ENCODE measurements at places on chromosomes 5 and 9. TPM values are rescaled to one million over a fixed set of nuclear protein-coding genes. Genes with fewer than 3 reads are reported as not detected.

The C1QTNF2 gene
- polyA plus RNA-seq: 1.3 TPM

The ROR2 gene
- polyA plus RNA-seq: 20.0 TPM

The GARIN3 gene
- polyA plus RNA-seq: not detected

The NPR2 gene
- polyA plus RNA-seq: 38.0 TPM

The ARHGEF39 gene
- polyA plus RNA-seq: 10.0 TPM

All from renal cortex interstitium (tissue), 15 donors.